Upper lobe of left lung (tissue), 6 donors: ENCODE measurements at places on chromosomes 6 and 20. TPM values are rescaled to one million over a fixed set of nuclear protein-coding genes. Genes with fewer than 3 reads are reported as not detected.

GRCh38 chr20:11260611-11261010, 586.8 kb upstream of the JAG1 start:
- H3K4me3 ChIP-seq: no peak overlapping the region
- DNase-seq: no peak
- H3K27me3 ChIP-seq: no peaks in the 10 kb centered on the region
- H3K36me3 ChIP-seq: no peaks in the 10 kb centered on the region
- H3K27ac ChIP-seq: no peak overlapping the region

DNA sequence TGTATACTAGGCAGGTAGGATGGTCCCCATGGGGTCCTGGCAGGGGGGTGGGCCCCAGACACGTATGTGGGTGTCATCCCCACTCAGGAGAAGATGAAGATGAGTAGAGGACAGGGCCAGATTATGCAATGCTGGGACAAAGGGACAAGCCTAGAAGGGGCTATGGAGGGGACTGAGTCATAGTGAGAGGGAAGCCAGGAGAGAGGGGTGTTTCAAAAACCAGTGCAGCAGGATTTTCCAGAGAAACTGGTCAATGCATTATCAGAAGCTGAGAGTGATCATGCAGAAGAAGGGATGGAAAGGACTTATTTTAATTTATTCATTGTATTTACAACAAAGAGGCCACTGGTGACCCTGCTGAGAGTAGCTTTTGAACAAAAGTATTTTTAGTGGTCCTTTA, 74.0 kb downstream of the PPP1R3G start:
- H3K4me1 ChIP-seq: no peaks in the 10 kb centered on the region
- H3K4me3 ChIP-seq: no peak overlapping the region
- H3K27ac ChIP-seq: no peak overlapping the region
- H3K27me3 ChIP-seq: no peaks in the 10 kb centered on the region
- H3K36me3 ChIP-seq: no peaks in the 10 kb centered on the region
- no peak for DNase-seq

Gene PHACTR1
- 121 TPM for total RNA-seq

- H3K27me3 ChIP-seq: no peaks in the 10 kb centered on the region
- no peaks in the 10 kb centered on the region for H3K4me1 ChIP-seq
- no peak overlapping the region for H3K4me3 ChIP-seq
- H3K36me3 ChIP-seq: no peaks in the 10 kb centered on the region
Observed at GRCh38 chr20:7692478-7692877, 247.8 kb downstream of the HAO1 start.

Gene CARMIL1
- 61.5 TPM for total RNA-seq

GRCh38 chr6:133286765-133287164, 45.6 kb downstream of the EYA4 start:
- no peaks in the 10 kb centered on the region for H3K4me1 ChIP-seq
- H3K27me3 ChIP-seq: no peaks in the 10 kb centered on the region
- no peak overlapping the region for H3K27ac ChIP-seq
- DNase-seq: no peak
- H3K4me3 ChIP-seq: no peak overlapping the region

GRCh38 chr6:68633972-68634725, 933 bp upstream of the ADGRB3 start:
- H3K27ac ChIP-seq: peak overlapping the region; percentile 61
- peak; percentile 37 for DNase-seq
- no peaks in the 10 kb centered on the region for H3K27me3 ChIP-seq
- H3K36me3 ChIP-seq: no peaks in the 10 kb centered on the region
- H3K4me3 ChIP-seq: peak overlapping the region; percentile 64

Gene SOBP
- total RNA-seq: 25.1 TPM

GRCh38 chr20:4516876-4517275, 204.8 kb upstream of the PRND start:
- H3K36me3 ChIP-seq: no peaks in the 10 kb centered on the region
- no peaks in the 10 kb centered on the region for H3K4me1 ChIP-seq
- no peak for DNase-seq
- no peaks in the 10 kb centered on the region for H3K27me3 ChIP-seq
- H3K27ac ChIP-seq: no peak overlapping the region

DNA sequence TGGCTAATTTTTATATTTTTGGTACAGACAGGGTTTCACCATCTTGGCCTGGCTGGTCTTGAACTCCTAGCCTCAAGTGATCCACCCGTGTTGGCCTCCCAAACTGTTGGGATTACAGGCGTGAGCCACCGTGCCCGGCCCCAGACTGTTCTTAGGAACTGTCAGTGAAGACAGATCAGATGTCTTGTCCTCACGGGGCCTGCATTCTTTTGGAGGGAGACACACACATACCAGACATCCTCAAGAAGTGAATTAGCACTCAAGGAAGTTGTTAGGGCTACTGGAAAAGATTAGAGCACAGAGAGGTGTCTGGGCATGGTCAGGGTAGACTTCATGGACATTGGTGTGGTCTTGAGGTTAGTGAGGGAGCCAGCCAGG, 10.3 kb upstream of the LPIN3 start:
- peak overlapping the region; percentile 82 for H3K27ac ChIP-seq
- H3K36me3 ChIP-seq: no peaks in the 10 kb centered on the region
- DNase-seq: no peak
- H3K4me1 ChIP-seq: peaks cover 25% of the 10 kb centered on the region
- no peak overlapping the region for H3K4me3 ChIP-seq
- H3K27me3 ChIP-seq: no peaks in the 10 kb centered on the region

Gene SERAC1
- total RNA-seq: 3.2 TPM

Gene DEFB115
- not detected for total RNA-seq

GRCh38 chr20:3390759-3391425, 16.6 kb downstream of the DNAAF9 start:
- H3K27ac ChIP-seq: no peak overlapping the region
- no peak for DNase-seq
- H3K27me3 ChIP-seq: no peaks in the 10 kb centered on the region
- no peaks in the 10 kb centered on the region for H3K36me3 ChIP-seq

DNA sequence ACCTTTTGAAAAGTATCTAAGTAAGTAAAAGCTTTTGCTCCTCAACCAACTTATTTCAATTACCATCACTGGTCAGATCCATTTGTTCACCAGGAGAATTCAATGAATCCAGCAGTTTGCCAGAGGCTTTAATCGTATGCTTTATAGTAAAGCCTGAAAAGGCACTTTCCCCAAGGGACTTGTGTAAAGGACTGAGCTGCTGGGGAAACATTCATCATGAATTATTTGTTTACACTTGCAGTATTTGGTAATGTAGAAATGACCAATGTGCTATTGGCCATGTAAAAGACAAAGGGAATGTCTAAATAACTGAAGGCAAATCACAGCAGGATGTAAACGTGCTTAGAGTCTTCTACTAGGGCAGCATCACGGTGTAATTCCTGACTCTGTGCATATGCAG, 471.4 kb downstream of the ADGRB3 start:
- no peak overlapping the region for H3K27ac ChIP-seq
- H3K4me3 ChIP-seq: no peak overlapping the region
- DNase-seq: no peak
- H3K36me3 ChIP-seq: no peaks in the 10 kb centered on the region
- no peaks in the 10 kb centered on the region for H3K4me1 ChIP-seq

- H3K27ac ChIP-seq: no peak overlapping the region
- H3K27me3 ChIP-seq: no peaks in the 10 kb centered on the region
- no peaks in the 10 kb centered on the region for H3K4me1 ChIP-seq
- H3K4me3 ChIP-seq: no peak overlapping the region
Observed at GRCh38 chr6:155939253-155939652, 483.6 kb upstream of the NOX3 start.

GRCh38 chr6:27049863-27050781, 197.4 kb upstream of the PRSS16 start:
- DNase-seq: peak; percentile 68
- no peak overlapping the region for H3K4me3 ChIP-seq
- H3K4me1 ChIP-seq: no peaks in the 10 kb centered on the region
- H3K36me3 ChIP-seq: no peaks in the 10 kb centered on the region
- no peak overlapping the region for H3K27ac ChIP-seq

DNA sequence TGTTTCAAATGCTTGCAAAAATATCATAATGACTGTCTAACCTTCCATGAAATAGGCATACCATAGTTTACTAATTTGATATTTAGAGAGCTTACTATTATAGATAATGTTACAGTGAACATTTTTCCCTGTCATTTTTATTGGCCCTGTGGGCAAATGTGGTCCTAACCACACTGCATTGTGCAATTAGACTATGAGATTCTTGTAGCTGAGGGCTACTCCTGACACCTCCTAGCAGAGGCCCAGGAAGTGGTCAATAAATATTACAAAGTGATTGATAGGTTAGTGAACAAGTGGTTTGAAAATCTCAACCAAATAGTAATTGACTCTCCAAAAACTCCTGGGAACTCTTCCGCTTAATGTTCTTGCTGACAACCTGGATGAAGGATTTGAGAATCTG, 160.5 kb upstream of the KCNG1 start:
- H3K27me3 ChIP-seq: no peaks in the 10 kb centered on the region
- H3K27ac ChIP-seq: no peak overlapping the region
- H3K36me3 ChIP-seq: no peaks in the 10 kb centered on the region
- no peaks in the 10 kb centered on the region for H3K4me1 ChIP-seq
- H3K4me3 ChIP-seq: no peak overlapping the region

DNA sequence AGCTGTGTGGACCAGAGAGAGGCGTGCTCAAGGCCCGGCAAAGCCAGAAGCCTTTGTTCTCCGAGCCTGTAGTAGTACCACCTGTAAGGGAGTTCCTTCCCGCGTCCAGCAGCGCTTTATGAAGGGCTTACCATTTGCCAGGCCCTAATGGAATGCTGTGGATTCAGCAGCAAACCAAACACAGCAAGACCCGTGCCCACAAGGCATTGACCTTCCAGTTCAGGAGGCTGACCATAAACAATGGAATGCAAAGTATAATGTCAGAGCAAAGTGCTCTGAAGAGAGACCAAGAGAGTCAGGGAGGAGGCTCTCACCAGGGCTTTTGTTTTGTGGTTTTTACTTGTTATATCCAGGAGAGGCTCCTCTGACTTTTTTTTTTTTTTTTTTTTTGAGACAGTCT, 209.8 kb downstream of the ZMYND8 start:
- H3K27ac ChIP-seq: no peak overlapping the region
- no peaks in the 10 kb centered on the region for H3K36me3 ChIP-seq
- no peaks in the 10 kb centered on the region for H3K4me1 ChIP-seq
- no peaks in the 10 kb centered on the region for H3K27me3 ChIP-seq
- DNase-seq: no peak
- no peak overlapping the region for H3K4me3 ChIP-seq

- H3K27ac ChIP-seq: no peak overlapping the region
- DNase-seq: no peak
- no peaks in the 10 kb centered on the region for H3K36me3 ChIP-seq
- no peak overlapping the region for H3K4me3 ChIP-seq
Observed at GRCh38 chr6:23002044-23002619, 432.8 kb downstream of the HDGFL1 start.

- DNase-seq: peak; percentile 86
- no peaks in the 10 kb centered on the region for H3K4me1 ChIP-seq
- H3K4me3 ChIP-seq: peak overlapping the region; percentile 29
- H3K27ac ChIP-seq: no peak overlapping the region
- no peaks in the 10 kb centered on the region for H3K27me3 ChIP-seq
Observed at GRCh38 chr20:10171864-10172751, 46.5 kb upstream of the SNAP25 start.

GRCh38 chr20:62589150-62589498, 53.2 kb upstream of the SLCO4A1 start:
- H3K27me3 ChIP-seq: no peaks in the 10 kb centered on the region
- no peak for DNase-seq
- H3K4me3 ChIP-seq: no peak overlapping the region
- H3K4me1 ChIP-seq: no peaks in the 10 kb centered on the region
- H3K27ac ChIP-seq: no peak overlapping the region
- H3K36me3 ChIP-seq: no peaks in the 10 kb centered on the region

DNA sequence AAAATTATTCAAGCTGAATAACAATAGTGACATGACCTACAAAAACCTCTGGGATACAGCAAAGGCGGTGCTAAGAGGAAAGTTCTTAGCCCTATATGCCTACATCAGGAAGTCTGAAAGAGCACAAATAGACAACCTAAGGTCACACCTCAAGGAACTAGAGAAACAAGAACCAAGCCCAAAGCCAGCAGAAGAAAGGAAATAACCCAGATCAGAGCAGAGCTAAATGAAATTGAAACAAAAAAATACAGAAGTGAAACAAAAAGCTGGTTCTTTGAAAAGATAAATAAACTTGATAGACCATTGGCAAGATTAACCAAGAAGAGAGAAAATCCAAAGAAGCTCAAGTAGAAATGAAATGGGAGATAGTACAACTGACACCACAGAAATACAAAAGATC, 47.6 kb upstream of the NOTCH4 start:
- H3K4me3 ChIP-seq: no peak overlapping the region
- H3K36me3 ChIP-seq: no peaks in the 10 kb centered on the region
- H3K27me3 ChIP-seq: no peaks in the 10 kb centered on the region

DNA sequence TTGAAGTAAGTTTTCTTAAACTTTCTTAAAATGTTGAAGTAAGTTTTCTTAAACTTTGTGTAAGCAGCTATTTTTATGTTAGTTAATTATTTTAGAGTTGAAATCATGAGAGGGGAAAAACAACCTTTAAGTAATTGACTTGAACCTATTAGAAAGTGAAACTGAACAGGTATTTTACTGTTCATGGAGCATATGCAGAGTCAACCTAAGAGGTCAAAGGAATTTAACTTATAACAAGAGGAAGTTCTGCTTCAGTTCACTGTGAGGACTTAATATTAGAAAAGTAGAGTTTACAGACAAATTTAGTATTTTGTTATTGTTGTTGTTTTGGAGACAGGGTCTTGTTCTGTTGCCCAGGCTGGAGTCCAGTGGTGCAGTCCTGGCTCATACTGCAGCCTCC, 38.0 kb downstream of the CDYL start:
- H3K4me1 ChIP-seq: peaks cover 11% of the 10 kb centered on the region
- no peak overlapping the region for H3K27ac ChIP-seq
- no peaks in the 10 kb centered on the region for H3K27me3 ChIP-seq
- DNase-seq: no peak
- no peaks in the 10 kb centered on the region for H3K36me3 ChIP-seq
